Fibroblast of lung (primary cell): ENCODE measurements at places on chromosomes 5 and 9.

- DNase-seq: peak; percentile 68
Observed at GRCh38 chr5:179209359-179210150, 135.7 kb downstream of the ADAMTS2 start.

- DNase-seq: no peak
Observed at GRCh38 chr5:131854134-131854533, 57.3 kb upstream of the FNIP1 start.

DNA sequence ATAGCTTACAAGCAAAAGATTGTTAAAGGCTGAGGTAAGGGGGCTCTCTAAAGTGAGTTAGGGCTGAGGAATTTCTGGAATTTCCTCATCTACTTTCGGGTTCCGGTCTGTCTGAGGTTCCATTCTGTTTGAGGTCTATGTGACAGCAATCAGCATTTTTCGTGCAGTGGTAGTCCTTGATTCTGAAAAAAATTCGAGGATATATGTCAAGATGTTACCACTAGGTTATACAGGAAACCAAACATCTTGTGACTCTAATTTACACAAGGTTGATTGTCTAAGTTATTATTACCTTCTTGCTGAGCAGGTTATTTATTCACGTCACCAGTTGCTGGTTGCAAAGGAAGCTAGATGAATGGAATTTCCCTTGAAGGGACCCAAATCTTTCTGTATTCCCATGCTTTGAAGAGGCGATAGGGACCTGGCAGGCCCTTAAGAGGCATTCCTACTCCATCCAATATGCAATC lies 35.2 kb downstream of the RLN2 start:
- DNase-seq: no peak

DNA sequence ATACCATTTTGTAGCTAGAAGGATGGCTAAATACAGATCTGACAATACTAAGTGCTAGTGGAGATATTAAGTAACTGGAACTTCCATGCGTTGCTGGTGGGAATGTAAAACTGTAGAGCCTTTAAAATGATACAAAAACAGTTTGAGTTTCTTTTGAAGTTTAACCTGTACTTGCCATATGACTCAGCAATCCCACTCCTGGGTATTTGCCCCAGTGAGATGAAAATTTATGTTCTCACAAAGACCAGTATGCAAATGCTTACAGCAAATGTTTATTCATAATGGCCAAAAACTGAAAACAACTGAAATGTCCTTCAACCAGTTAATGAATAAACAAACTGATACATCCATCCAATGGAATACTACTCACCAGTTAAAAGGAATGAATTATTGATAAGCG lies 137.3 kb downstream of the SLC12A2 start:
- no peak for DNase-seq

- no peak for DNase-seq
Observed at GRCh38 chr5:143205883-143206195, 197.6 kb downstream of the NR3C1 start.
